ENCODE measurements at places on chromosomes 16 and 17. TPM values are rescaled to one million over a fixed set of nuclear protein-coding genes. Genes with fewer than 3 reads are reported as not detected.

GRCh38 chr17:71349908-71350600, 770.8 kb upstream of the SOX9 start:
- H3K4me3 ChIP-seq, result no peak overlapping the region
- H3K4me1 ChIP-seq, result no peaks in the 10 kb centered on the region
- peaks cover 6% of the 10 kb centered on the region for H3K27me3 ChIP-seq
- DNase-seq, result no peak
- H3K36me3 ChIP-seq, result peaks cover 4% of the 10 kb centered on the region

DNA sequence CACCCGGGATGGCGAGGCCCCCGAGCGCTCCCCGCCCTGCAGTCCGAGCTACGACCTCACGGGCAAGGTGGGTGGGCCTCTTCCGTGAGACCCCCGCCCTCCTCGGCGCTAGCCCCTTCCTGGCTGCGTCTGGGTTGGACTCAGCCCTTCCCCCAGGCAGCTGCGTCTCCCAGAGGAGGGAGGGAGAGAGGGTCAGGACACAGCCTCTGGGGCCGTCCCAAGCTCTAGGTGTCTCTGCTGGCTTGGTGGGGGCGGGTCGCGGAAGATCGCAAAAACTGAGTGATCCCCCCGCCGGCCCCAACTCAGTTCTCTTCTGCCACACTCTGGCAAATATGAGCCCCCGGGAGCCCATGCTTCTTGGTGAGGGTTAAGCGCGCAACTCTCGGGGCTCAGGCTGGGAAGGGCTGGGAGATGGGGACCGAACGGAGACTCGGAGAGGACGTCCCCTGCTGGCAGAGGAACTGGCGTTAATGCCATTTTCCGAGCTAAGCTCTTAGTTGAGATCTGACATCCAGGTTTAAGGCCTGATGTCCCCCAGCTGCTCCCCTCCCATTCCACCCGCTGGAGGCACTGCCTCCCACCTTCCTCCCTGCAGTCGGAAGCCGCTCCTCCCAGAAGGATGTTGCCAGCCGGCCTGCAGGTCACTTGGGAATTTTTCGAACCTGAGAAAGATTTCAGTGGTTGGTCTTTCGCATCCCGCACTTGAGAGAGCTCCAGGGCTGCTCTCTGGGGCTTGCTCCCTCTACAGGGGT, 419 bp downstream of the RAB37 start:
- DNase-seq, result no peak
- H3K27me3 ChIP-seq, result peaks cover 32% of the 10 kb centered on the region
- H3K4me1 ChIP-seq, result peaks cover 6% of the 10 kb centered on the region
- peak overlapping the region; percentile 76 for H3K4me3 ChIP-seq

- H3K4me1 ChIP-seq, result peaks cover 18% of the 10 kb centered on the region
- DNase-seq, result peak; percentile 36
- H3K4me3 ChIP-seq, result no peak overlapping the region
- peaks cover 6% of the 10 kb centered on the region for H3K36me3 ChIP-seq
Measured at GRCh38 chr17:49680314-49680713, 2.4 kb upstream of the SPOP start.

GRCh38 chr17:15270628-15271381, 5.7 kb upstream of the PMP22 start:
- peaks cover 46% of the 10 kb centered on the region for H3K27me3 ChIP-seq
- peaks cover 9% of the 10 kb centered on the region for H3K4me1 ChIP-seq
- DNase-seq, result no peak

CDH3 gene
- total RNA-seq, result 53.5 TPM

DNA sequence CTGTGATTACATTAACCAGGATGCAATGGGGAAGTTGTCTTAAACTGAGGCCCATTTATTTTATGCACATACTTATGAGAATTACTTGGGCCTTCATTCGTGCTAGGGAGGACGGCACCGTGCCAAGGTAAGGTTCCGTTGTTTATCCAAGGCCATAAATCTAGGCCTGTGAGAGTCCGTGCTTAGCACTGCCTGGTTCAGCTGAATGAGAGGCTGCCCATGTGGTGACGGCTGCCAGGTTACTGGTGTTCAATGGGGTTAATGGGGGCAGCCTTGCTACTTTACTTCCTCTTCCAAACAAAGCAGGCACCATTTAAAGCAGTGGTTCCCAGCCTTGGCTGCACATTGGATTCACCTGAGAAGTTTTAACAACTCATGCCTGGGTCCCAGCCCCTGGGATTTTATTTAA, 135.1 kb upstream of the NOL11 start:
- no peak overlapping the region for H3K4me3 ChIP-seq
- peak overlapping the region; percentile 34 for H3K27ac ChIP-seq
- peaks cover 9% of the 10 kb centered on the region for H3K4me1 ChIP-seq
- no peak for DNase-seq
- H3K36me3 ChIP-seq, result peaks cover 14% of the 10 kb centered on the region
- H3K27me3 ChIP-seq, result no peaks in the 10 kb centered on the region
